ENCODE measurements at places on chromosomes 3 and 15. TPM values are rescaled to one million over a fixed set of nuclear protein-coding genes. Genes with fewer than 3 reads are reported as not detected.

WWTR1 gene
- 198 TPM for total RNA-seq

CGNL1 gene
- total RNA-seq = 4.7 TPM

SLC22A14 gene
- 0.32 TPM for total RNA-seq

PSTPIP1 gene
- total RNA-seq = 10.2 TPM

NAALADL2 gene
- total RNA-seq = 33.3 TPM

TJP1 gene
- 92.2 TPM for total RNA-seq

GTPBP8 gene
- total RNA-seq = 32.5 TPM

Measured in articular chondrocyte of knee joint (primary cell).